NCI-H1048 (cell line): ENCODE measurements at places on chromosomes 11 and 22.

- no peak for DNase-seq
Measured at GRCh38 chr22:47163856-47164513, 401.5 kb downstream of the TBC1D22A start.

DNA sequence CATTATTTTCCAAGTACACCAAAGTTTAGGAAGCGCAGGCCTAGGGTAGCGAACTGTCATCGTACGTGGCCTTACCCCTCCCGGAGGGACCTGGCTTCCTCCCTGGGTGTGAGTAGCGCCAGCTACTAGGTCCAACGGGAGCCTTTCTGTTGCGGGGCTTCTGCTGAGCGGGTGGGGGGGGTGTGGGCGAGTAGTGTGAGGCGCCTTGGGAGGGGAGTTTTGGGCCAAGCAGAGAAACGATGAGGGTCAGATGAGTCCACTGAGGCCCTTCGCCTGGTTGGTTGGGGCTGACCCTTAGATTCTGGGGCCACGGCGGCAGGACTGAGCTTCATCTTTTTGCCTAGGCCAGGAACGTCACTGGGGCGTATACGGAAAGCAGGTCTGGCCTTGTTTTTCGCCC is 868 bp downstream of the TEF start:
- DNase-seq: no peak

DNA sequence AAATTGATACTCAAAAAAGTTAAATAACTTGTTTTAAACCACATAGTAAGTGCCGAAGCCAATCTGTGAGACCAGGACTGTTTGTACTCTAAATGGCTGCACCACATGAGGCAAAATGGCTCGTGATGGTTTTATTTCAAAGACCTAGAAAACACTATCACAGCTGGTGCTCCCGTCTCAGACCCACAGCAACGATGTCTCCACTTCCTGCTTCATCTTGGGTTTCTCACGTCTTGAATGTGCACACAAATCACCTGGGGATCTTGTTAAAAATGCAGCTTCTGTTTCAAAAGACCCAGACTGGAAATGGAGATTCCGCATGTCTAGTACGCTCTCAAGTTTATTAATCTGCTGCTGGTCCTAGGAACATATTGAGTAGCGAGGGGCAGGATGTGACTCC is 1.2 kb downstream of the CD3E start:
- DNase-seq: no peak

DNA sequence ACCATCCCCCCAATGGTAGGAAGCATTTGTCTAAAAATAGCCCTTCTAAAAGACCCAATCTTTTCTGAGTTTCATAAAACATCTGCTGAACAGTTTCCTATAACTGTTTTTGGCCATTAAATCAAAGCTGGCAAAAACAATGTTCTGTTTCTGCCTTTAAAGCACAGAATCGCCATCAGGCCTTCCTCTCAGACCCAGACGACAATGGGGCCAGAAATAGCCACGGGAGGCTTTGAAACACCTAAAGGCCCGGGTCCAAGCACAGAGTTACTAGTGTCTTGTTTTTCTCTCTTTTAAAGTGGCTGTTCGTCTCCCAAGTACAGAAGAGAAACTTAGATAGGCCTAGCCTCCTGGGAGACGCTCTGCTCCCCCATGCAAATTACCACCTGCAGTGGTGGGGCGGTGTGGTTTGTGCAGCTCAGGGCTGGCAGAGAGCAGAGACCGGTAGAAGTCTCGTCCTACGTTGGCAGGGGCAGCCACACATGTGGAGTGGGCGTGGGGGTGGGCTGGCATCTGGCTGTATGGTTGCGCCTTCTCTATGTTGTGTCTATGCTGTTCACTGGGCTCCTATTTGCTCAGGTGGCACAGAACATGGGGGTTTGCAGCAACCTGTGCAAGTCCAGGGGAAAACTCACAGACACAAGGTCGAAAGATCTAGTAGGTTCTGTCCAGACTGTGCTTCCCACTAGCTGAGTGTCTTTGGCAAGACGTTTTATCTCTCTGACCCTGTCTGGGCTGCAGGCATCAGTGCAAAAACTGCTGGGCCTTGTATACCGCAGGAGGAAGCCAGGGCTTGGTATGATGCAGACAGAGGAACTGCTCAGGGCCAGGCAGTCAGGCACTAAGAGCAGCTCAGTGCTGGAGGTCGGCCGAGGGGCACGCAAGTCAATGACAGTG is 23.6 kb upstream of the ETS1 start:
- DNase-seq: no peak

DNA sequence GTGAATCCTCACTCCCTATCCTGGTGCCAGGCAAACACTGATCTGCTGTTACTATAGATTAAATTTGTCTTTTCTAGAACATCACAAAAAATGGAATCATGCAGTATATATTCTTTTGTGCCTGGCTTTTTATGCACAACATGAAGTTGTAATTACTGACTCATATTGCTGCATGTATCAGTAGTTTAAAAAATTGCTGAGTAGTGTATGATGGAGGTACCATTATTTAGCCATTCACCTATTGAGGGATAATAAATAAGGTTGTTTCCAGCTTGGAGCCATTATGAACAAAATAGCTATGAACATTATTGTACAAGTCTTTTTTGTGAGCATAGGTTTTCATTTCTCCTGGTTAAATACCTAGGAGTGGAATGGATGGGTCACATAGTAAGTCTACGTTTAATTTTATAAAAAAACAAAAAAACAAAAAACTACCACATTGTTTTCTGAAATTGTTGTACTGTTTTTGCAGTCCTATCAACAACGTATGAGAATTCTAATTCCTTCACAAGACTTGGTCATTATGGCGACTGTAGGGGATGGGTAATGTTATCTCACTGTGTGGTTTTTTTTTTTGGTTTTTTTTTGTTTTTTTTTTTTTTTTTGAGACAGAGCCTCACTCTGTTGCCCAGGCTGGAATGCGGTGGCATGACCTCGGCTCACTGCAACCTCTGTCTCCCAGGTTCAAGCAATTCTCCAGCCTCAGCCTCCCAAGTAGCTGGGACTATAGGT is 111.6 kb downstream of the USP35 start:
- DNase-seq: no peak

- DNase-seq: no peak
Measured at GRCh38 chr11:94450048-94450447, 43.6 kb downstream of the MRE11 start.

- DNase-seq: no peak
Measured at GRCh38 chr11:66619080-66619554, 2.7 kb downstream of the RBM14 start.

GRCh38 chr11:112656772-112657428 is 304.3 kb upstream of the NCAM1 start:
- DNase-seq: no peak

- no peak for DNase-seq
Measured at GRCh38 chr11:19723572-19724342, 11.1 kb downstream of the NAV2 start.

- no peak for DNase-seq
Measured at GRCh38 chr22:50308986-50309600, 1.6 kb upstream of the PLXNB2 start.

GRCh38 chr11:133997554-133997953 is 40.8 kb upstream of the IGSF9B start:
- no peak for DNase-seq

DNA sequence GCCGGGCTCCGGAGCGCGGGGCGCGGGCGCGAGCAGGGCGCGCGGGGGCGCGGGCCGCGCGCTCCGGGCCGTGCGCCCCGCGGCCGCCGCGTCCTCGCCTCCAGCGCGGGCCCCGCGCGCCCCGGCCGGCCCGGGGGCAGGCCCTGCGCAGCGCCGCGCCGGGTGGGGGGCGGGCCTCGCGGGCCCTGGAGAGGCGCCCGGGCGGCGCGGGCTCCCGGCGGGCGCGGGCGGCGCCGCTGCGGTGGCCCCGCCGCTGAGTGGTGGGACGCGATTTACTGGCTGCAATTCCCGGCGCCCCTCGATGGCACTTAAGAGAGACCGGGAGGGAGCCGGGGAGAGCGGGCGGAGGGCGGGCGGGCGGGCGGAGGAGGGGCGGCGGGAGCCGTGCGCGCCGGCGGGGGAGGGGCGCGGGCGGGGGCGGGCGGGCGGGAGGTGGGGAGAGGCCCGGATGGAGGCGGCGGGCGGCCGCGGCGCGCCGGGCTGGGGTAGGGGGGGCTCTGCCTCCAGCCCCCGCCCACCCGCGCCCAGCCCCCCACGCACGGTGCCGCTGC is 73.2 kb upstream of the TCF20 start:
- no peak for DNase-seq

GRCh38 chr22:49201046-49201970 is 626.4 kb downstream of the BRD1 start:
- no peak for DNase-seq

- no peak for DNase-seq
Measured at GRCh38 chr22:45977003-45977411, at the start of gene WNT7B. Gene WNT7B (minus strand): TSS chr22:45977162. CDS start chr22:45976754, 408 bp downstream.

DNA sequence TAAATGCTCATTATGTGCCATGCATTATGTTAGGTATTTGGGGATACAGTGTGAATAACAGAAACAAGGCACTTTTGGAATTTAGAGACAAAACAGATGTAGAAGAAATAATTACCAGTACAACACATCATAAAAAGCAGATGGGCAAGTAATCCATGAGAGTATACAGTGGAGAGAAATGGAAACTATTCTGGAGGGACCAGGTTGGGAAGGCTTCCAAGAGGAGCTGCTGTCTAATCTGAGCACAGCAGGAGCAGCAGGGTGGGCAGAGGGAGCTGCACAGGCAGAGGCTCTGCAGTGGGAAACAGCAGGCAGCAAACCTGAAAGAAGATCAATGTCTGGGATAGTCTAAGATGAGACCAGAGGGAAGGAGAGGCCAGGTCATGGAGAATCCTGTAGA is 268.7 kb upstream of the CCDC90B start:
- no peak for DNase-seq

DNA sequence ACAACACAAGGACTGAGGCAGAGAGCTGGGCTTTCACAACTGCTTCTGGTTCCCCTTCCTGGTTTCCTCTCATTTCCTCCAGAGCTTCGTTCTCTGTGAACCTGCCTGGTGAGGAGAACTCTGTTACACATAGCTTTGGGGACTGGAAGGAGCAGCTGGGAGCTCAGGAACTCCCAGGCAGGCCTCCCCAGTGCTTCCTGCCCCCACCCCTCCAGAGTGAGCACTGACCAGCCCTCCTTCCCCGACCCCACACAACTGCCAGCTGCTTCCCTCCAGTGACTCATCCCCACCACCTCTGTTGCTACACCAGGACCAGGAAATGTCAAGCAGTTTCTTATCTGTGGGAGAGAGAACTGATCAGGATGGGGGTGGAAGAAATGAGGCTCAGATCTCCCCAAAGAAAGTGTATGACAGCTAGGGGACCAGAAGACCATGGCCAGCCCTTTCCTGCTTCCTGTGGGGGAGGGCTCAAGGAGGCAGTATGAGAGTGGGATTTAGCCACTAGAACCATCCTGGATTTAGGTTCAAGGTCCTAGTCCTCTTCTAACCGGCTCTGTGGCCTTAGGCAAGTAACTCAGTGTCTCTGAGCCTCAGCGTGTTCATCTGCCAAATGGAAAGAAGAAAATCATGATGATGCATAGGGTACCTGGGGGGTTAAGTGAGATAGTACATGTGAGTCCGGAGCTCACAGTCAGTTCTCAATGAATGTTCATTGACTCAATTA is 4.5 kb upstream of the TP53I11 start:
- DNase-seq: no peak

- DNase-seq: no peak
Measured at GRCh38 chr11:32713496-32713895, 81.0 kb downstream of the CCDC73 start.

- no peak for DNase-seq
Measured at GRCh38 chr22:42929838-42930155, 72.7 kb upstream of the ARFGAP3 start.

- no peak for DNase-seq
Measured at GRCh38 chr11:123143476-123143875, 51.6 kb downstream of the CLMP start.

GRCh38 chr22:42964994-42965699 is 49.8 kb downstream of the PACSIN2 start:
- DNase-seq: no peak

DNA sequence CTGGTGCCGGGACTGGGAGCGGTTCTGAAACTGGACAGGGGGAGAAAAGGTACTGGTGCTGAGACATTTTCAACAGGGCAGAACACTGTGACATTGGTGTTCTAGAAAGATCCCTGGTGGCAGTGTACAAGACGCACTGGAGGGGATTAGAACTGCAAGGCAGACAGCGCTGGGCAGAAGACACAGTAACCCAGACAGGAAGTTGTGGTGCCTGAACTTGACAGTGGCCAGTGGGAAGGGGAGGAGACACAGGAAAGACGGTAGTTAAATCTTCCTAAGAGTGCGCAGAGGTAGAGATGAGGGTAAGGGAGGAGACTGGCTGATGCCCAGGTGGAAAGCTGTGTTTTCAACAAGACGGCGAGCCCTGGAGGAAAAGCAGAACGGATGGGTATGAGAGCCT is 24.5 kb downstream of the FAM227A start:
- no peak for DNase-seq

GRCh38 chr11:133515107-133515506 is 17.2 kb downstream of the OPCML start:
- no peak for DNase-seq

DNA sequence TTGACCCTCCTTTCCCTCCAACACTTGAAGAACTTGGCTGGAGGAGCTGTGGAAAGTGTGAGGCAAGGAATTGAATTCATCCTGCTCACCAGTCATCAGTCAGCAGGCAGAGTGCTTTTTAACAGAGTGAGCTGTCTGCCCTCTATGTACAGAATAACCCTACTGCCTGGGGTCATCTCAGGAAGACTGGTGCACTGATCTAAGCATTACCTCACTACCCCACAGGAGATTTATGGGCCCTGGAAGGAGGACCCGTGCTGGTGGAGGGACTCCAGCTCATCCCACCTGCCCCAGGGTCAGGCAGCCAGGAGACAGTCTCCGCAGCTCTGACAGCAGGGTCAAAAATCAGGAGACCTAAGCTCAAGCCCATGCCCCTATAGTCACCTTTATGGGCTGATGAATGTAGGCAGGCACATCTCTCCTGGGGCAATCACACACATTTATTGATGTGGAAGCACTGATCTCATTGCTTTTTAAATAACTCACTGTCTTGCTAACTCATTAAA is 270.8 kb upstream of the SESN3 start:
- DNase-seq: no peak

DNA sequence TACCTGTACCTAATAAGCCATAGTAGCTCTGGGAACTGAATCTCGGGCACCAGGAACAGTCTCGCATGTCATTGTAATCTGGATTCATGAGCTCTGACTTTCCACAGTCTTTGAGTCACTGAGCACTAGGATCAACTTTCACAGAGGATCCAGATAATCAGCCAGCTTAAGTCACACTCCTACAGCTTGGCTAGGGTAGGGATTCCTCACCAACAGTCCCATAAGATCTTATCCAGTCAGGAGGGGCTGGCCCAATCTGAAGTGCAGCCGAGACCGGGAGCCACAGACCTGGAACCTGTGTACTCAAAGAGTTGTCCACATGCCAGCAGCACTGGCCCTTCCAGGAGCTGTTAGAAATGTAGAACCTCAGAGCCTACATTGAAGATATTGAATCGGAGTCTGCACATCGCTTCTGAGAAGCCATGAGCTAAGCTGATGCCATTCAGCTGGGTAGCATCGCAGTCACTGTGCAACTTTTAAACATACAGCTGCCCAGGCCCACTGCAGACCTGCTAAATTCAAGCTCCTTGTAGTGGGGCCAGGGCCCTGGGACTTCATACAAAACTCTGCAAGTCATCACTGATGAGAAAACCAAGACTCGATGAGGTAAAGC is 538.8 kb upstream of the B3GAT1 start:
- no peak for DNase-seq

GRCh38 chr11:35083431-35084238 is 55.3 kb upstream of the CD44 start:
- DNase-seq: no peak

GRCh38 chr11:80727315-80727714 is 1286.5 kb upstream of the TENM4 start:
- no peak for DNase-seq
